ENCODE measurements at places on chromosomes 7 and 10. TPM values are rescaled to one million over a fixed set of nuclear protein-coding genes. Genes with fewer than 3 reads are reported as not detected.
A peak's percentile ranks its signal among the peaks of the same experiment; 100 is the strongest.

- no peak overlapping the region for H3K4me3 ChIP-seq
- no peaks in the 10 kb centered on the region for H3K27me3 ChIP-seq
- H3K27ac ChIP-seq: no peak overlapping the region
- DNase-seq: no peak
These were observed 187.7 kb upstream of the CNTNAP2 start for GRCh38 chr7:145928937-145929336.

GRCh38 chr7:43686991-43687390, 42.3 kb downstream of the COA1 start:
- DNase-seq: no peak
- H3K4me3 ChIP-seq: no peak overlapping the region
- no peak overlapping the region for H3K27ac ChIP-seq
- H3K27me3 ChIP-seq: no peaks in the 10 kb centered on the region

DNA sequence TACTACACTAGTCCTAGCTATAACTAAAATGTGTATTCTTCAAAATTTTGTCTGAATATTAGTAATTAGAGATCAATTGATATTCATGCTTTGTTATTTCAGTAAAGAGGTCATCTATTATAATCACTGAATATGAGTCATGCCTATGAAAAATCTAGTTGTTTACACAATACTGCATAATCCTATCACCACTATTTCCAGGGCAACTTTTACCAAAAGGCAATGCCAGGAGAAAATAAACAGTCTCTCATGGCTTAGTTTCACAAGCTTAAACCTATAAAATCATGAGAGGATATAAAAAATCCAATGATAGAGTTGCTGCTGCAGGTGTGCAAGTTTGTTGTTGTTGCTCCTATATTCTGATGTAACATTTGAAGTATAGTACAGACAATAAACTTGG, 149.9 kb upstream of the COL1A2 start:
- no peak for DNase-seq
- no peaks in the 10 kb centered on the region for H3K4me1 ChIP-seq
- no peak overlapping the region for H3K27ac ChIP-seq
- H3K4me3 ChIP-seq: no peak overlapping the region

DNA sequence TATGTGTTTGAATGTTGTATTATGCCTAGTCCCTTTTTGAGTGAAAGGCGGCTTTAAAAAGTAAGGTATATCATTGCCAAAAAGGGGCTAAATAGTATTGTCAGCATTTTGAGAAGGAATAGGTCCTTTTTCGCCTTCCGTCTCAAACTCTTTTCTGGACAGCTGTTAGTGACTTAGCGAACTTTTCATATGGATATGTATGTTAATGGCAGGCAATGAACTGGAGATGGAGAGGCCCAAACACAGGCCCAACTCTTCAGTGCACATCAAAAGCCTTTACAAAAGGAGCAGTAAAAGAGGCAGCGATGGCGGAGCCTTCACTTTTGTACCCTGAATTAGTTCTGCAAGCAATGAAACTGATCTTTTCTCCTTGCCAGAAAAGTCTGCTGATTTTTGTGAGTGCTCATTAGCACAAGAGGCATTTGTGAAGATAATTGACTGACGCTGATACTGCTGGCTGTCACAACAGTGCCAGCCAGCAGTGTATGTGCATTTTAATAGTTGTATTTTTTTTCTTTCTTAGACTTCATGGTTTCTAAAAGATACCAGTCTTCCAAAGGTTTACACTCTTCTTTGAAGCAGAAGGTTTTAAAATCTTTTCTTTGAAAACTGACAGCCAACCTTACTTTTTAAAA, 243.7 kb upstream of the SP8 start:
- H3K27ac ChIP-seq: no peak overlapping the region
- no peaks in the 10 kb centered on the region for H3K27me3 ChIP-seq
- H3K4me3 ChIP-seq: no peak overlapping the region
- DNase-seq: no peak

DNA sequence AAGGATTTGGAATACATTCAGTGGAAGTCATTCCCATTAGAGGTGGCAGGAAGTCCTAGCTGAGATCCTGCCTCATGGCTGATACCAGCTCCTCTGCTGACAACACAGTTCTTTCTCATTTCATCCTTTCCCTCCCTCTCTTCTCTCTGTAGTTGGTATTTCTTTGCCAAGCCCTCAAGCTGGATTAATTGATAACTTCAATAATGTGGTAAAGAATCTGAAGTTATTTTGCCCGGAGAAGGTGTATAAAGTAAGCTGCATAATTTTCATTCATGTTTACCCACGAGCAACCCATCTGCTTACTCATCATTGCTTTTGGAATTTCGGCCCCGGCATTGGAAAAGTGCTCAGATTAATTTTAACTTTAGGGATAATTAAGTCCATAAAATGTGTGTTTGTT, 85.2 kb upstream of the PLPP4 start:
- H3K4me3 ChIP-seq: no peak overlapping the region
- no peak for DNase-seq
- H3K27me3 ChIP-seq: no peaks in the 10 kb centered on the region
- no peaks in the 10 kb centered on the region for H3K36me3 ChIP-seq
- H3K4me1 ChIP-seq: no peaks in the 10 kb centered on the region

DNA sequence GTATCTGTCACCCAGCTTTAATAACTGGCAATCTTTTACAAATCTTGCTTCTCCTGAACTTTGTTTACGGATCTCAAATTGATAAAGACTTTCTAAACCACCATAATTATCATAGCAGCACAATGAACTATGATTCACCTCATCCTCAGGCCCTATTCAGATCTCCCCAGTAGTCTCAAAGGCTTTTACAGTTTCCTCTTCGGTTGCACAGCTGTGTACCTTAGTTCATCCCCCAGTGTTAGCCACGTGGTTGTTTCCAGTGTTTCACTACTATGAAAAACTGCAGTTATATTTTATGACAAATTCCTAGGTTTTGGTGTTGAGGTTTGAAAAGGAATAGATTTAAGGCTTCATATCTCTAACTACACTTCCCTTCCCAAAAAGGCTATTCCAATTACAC, 24.9 kb downstream of the PAXIP1 start:
- no peaks in the 10 kb centered on the region for H3K36me3 ChIP-seq
- DNase-seq: no peak
- no peak overlapping the region for H3K4me3 ChIP-seq

GRCh38 chr7:68535266-68535665, 1063.0 kb upstream of the AUTS2 start:
- no peak overlapping the region for H3K4me3 ChIP-seq
- H3K27me3 ChIP-seq: no peaks in the 10 kb centered on the region
- no peak overlapping the region for H3K27ac ChIP-seq
- H3K36me3 ChIP-seq: no peaks in the 10 kb centered on the region

DNA sequence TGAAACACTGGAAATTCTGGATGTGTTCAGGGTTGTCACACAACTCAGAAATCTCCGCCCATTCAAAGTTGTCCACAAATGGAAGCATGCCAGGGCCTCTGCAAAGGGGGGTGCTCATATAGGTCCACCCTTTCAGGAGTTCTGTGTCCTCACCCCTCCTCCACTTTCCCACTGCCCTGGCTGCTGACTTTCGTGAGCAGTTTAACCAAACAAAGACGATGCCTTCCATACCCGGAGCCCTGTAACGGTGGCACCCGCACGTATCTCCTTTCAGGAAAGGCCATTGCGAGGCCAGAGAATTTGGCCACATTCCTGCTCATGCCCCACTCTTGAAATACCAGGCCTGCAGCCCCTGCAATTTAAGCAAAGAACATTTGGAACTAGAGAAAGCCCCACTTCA, 1.4 kb downstream of the CPXM2 start:
- no peak for DNase-seq
- peak overlapping the region; percentile 12 for H3K27ac ChIP-seq
- H3K36me3 ChIP-seq: no peaks in the 10 kb centered on the region
- no peak overlapping the region for H3K4me3 ChIP-seq
- peaks cover 21% of the 10 kb centered on the region for H3K27me3 ChIP-seq
- no peaks in the 10 kb centered on the region for H3K4me1 ChIP-seq

The KCP gene
- total RNA-seq: 0.10 TPM

GRCh38 chr7:50404392-50404791, 45.8 kb downstream of the FIGNL1 start:
- H3K4me1 ChIP-seq: no peaks in the 10 kb centered on the region
- no peaks in the 10 kb centered on the region for H3K36me3 ChIP-seq
- DNase-seq: no peak
- no peak overlapping the region for H3K27ac ChIP-seq
- H3K4me3 ChIP-seq: no peak overlapping the region
- peaks cover 16% of the 10 kb centered on the region for H3K27me3 ChIP-seq

- H3K4me1 ChIP-seq: no peaks in the 10 kb centered on the region
- DNase-seq: no peak
- no peak overlapping the region for H3K27ac ChIP-seq
These were observed 30.6 kb upstream of the PCBD1 start for GRCh38 chr10:70918851-70919530.

DNA sequence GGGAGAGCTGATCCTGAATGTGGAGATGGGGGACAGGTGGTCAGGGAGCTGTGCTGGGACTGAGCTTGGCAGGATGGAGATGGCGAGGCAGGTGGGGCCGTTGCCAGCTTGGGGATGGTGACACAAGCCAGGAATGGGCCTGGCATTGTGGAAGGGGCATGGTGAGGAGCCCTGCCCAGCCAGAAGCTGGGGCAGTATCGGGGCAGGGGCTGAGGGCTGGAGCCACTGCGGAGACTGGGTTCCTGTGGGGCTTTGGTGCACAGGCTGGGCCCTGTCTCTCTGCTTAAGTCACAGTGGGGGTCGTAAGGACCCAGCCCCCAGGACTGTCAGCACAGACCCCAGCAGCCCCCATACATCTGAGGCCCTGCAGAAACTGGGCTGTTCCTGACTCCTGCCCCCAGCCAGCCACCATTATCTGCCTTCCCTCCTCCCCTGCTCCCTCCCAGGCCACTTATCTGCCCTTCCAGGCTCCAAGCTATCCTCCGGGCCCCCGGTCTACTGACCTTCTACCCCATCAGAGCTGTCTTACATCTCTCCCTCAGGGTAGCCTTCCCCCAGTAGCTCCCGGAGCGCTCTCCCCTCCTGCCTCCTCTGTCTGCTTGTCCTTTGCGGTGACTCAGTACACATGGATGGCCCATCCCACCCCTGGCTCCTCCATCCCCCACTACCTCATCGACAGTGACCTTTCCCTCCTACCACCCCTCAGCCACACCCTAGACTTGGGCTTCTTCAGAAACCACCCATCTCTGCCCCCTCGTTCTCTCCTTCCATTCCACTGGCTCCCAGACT, 44.2 kb downstream of the PPIF start:
- no peak overlapping the region for H3K4me3 ChIP-seq
- peaks cover 19% of the 10 kb centered on the region for H3K36me3 ChIP-seq
- H3K4me1 ChIP-seq: peaks cover 29% of the 10 kb centered on the region
- no peak for DNase-seq
- H3K27me3 ChIP-seq: no peaks in the 10 kb centered on the region

The CFAP46 gene
- 10.6 TPM for total RNA-seq

The ZNF277 gene
- total RNA-seq: 13.5 TPM

The MYH16 gene
- not detected for total RNA-seq

The PRPF18 gene
- 35.4 TPM for total RNA-seq

GRCh38 chr7:28260969-28261368, 80.4 kb upstream of the JAZF1 start:
- no peaks in the 10 kb centered on the region for H3K27me3 ChIP-seq
- no peak overlapping the region for H3K27ac ChIP-seq
- H3K36me3 ChIP-seq: no peaks in the 10 kb centered on the region
- H3K4me1 ChIP-seq: no peaks in the 10 kb centered on the region
- no peak overlapping the region for H3K4me3 ChIP-seq
- no peak for DNase-seq

The CELF2 gene
- total RNA-seq: 32.3 TPM

The RHBDD2 gene
- total RNA-seq: 43.7 TPM

The SNCG gene
- total RNA-seq: 2.5 TPM

GRCh38 chr7:141738592-141739013, 445 bp downstream of the SSBP1 start:
- H3K27ac ChIP-seq: peak overlapping the region; percentile 84
- H3K4me1 ChIP-seq: peaks cover 15% of the 10 kb centered on the region
- peak overlapping the region; percentile 97 for H3K4me3 ChIP-seq
- no peak for DNase-seq
- no peaks in the 10 kb centered on the region for H3K27me3 ChIP-seq

The KCND2 gene
- total RNA-seq: 0.07 TPM

The OR13A1 gene
- total RNA-seq: not detected

- no peak for DNase-seq
- no peaks in the 10 kb centered on the region for H3K27me3 ChIP-seq
- H3K36me3 ChIP-seq: no peaks in the 10 kb centered on the region
These were observed 4.0 kb downstream of the TUBAL3 start for GRCh38 chr10:5400468-5401240.

DNA sequence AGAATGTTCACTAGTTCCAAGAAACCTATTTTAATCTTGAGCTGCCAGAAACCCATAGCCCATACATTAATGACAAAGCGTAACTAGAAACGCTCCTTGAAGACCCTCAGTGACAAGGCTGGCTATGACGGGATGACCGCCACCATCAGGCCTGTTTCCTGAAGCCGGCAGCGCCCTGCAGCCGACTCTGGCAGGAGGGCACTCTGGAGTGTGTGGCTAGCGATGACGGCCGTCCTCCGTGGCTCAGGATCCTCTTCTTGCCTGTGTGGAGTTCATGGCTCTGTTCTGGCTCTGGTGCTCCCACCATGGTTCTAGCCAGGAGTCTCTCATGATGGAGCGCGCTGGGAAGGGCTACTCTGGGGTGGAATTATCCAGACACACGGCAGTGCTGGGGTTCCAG, 224.1 kb downstream of the ADARB2 start:
- no peak overlapping the region for H3K27ac ChIP-seq
- H3K36me3 ChIP-seq: no peaks in the 10 kb centered on the region
- H3K4me3 ChIP-seq: no peak overlapping the region
- DNase-seq: no peak

DNA sequence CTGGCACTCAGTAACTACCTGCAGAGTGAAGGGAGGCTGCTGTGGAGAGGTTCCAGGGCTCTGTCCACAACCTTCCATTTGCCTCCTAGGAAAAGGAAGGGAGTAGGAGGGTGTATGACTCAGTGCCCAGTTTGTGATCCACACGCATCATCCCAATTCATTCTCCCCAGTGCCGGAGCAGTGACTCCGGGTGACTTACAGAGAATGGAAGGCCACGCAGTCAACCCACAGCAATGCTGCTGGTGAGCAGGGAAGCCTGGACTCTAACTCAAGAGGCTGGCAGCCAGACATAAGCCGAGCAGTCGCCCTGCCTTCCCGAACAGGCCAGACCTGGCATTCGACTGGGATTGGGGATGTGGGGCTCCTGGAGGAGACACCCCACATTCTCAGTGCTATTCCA, 139.9 kb downstream of the SH3PXD2A start:
- DNase-seq: no peak
- no peak overlapping the region for H3K4me3 ChIP-seq
- H3K4me1 ChIP-seq: no peaks in the 10 kb centered on the region
- H3K27me3 ChIP-seq: no peaks in the 10 kb centered on the region
- H3K27ac ChIP-seq: no peak overlapping the region

GRCh38 chr7:27143023-27143949, at the start of gene HOXA5:
Gene HOXA5, minus strand, starts transcription at chr7:27143681. Its CDS starts 74 bp downstream, at chr7:27143607.
- peak; percentile 80 for DNase-seq
- no peaks in the 10 kb centered on the region for H3K27me3 ChIP-seq
- peaks cover 18% of the 10 kb centered on the region for H3K4me1 ChIP-seq
- H3K27ac ChIP-seq: peak within 1 kb of the TSS; percentile 86
- peak within 1 kb of the TSS; percentile 56 for H3K4me3 ChIP-seq
- H3K36me3 ChIP-seq: no peaks in the 10 kb centered on the region

The SFXN3 gene
- 4.2 TPM for total RNA-seq

The TRIM50 gene
- total RNA-seq: not detected
